ENCODE measurements at places on chromosomes 1 and 21.

DNA sequence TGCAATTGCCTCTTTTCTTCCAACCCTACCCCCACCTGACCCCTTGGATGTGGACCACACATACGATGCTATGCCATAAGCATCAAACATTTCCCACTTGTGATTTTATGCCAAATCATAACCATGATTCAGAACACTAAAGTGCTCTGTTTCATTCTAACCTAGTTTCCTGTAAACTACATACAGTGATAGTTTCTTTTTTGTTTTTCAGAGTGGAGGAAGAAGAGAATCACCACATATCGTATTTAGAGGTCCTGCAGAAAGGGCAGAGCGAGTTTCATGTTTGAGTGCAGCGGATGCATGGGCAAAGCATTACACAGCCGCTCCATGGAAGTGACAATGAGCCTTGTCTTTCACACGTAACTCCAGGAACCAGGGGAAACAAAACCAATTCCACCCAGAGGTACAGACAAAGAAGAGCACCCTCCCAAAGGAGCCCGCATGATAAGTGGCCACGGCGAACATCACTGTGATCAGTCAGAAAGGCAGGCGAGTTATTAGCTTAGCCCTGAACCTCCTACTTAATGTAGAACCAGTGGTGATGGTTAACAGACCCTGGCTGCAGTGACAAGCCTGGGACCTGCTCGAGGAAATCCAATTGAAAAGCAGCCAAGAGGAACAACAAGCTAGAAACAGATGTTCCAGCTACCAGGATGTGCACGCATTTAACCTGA is 64.0 kb upstream of the ZNF281 start:
- DNase-seq, result no peak

GRCh38 chr1:226634611-226635246 is 86.2 kb downstream of the STUM start:
- no peak for DNase-seq

DNA sequence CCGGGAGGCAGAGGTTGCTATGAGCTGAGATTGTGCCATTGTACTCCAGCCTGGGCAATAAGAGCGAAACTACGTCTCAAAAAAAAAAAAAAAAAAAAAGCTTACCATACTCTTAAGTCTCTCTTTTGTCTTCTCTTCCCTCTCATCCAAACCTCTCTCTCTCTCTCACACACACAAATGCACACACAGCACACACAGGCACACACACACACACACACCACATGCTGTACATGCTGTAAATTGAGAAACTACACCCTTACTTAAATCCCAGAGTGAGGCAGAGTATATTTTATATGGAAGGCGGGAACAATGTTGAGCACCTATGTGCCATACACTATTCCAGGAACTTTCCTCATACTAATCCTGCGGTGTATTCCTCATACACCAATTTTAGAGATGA is 6.5 kb downstream of the MCOLN3 start:
- DNase-seq, result no peak

DNA sequence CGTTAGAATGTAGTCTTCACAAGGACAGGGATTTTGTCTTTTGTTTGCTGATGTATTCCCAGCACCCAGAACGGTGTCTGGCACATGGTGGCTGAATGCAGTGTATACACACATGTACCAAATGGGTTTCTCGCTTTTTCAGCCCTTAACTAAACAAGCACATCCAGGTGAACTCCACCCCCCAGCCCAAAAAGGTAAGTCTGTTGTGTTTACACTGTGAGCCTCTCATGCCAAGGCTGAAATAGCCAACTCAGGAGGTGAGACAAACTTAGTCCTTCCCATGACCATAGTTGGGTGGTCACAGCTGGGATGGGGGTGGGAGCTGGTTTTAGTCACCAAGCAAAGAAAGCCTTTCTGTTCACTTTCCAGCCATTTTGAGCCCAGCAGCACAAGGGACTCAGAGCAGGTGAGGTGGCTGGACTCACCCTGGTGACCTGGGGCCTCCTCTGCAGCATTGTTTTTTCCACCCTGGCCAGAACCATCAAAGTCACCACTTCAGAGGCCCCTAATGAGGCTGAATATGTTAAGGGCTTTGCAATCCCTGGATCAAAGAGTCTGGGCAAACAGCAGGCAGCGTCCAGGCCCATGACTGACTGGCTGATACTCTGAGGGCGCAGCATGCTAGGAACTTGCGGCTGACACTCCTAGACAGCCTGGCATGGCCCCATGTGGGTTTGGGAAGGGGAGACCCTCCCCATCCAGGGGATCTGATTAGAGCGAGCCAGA is 8.7 kb downstream of the TENT5B start:
- no peak for DNase-seq

GRCh38 chr1:12353981-12354380 is 124.2 kb downstream of the VPS13D start:
- no peak for DNase-seq

- DNase-seq, result peak; percentile 67
Measured at GRCh38 chr1:99544328-99544727, 101.6 kb upstream of the PALMD start.

All from NCI-H1417 (cell line).